ENCODE measurements at places on chromosomes 1 and 21.

DNA sequence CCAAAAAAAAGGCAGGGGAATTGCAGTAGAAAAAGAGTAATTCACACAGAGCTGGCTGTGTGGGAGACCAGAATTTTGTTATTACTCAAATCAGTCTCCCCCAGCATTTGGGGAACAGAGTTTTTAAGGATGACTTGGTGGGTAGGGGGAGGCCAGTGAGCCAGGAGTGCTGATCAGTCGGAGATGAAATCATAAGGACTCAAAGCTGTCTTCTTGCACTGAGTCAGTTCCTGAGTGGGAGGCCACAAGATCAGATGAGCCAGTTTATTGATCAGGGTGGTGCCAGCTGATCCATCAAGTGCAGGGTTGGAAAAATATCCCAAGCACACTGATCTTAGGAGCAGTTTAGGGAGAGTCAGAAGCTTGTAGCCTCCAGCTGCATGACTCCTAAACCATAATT, 23.7 kb upstream of the EDARADD start:
- no peak for DNase-seq

DNA sequence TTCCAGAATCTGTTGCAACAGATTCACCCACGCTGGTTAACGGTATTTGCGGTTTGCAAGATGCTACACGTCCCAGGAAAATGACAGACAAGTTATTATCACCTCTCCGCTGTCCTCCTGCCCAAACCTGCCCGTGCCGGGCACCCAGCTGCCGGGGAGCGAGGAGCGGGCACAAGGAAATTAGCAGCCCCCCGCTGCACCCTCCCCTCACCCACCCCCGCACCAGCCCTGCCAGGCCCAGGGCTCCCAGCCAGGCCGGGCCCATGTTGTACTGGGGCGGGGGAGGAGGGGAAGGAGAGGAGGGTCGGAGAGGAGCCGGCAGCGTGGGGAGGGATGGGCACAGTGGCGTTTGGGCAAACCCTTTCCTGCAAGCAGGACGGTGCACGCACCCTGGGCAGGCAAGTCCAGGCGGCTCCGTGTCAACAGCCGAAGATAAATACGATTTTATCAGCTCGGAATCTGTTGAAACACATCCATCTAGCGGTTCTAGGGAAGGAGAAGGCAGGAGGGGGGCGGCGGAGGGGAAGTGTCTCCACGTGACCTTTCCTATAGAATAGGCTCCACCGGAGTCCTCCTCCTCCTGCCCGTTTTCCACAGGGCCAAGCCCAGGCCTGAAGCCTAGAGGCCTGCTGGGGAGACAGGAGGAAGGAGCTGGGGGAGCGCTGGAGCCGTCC, 35.1 kb upstream of the CCDC27 start:
- no peak for DNase-seq

DNA sequence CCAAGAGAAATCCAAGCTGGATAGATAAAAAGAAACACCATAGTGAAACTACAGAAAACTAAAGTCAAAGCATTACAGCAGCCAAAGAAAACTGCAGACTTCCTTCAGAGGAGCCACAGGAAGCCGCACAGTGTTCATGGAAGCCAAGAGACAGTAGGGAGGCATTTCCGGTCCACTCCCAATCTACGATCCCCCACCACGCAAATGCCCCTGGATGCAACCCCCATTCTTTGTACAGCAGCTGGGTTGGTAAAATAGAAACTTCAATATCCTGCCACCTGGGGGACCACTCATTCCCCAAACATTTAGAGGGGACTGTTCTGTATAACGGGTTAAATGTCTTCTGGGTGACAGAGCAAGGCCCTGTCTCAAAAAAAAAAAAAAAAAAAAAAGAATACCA, 43.9 kb upstream of the TSPEAR start:
- DNase-seq: no peak

DNA sequence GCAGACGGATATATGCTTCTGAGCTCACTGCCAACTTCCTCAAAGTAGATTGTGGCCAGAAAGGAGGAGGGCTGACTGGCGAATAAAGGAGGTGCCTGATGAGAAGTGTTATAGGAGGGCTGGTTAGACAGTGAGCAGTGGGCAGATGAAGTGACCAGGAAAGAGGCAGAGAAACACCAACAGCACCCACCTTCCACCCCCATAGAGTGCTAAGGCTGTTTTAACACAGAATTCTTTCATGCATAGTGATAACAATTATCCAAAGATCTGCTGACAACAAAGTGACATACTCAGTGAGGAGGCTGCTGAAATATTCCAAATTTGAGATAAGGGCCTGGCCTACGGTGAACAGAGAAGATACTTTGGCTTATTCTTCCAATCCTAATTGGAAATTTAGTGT, 21.2 kb upstream of the MTR start:
- no peak for DNase-seq

GRCh38 chr1:78678324-78678723, 28.7 kb downstream of the IFI44 start:
- no peak for DNase-seq

DNA sequence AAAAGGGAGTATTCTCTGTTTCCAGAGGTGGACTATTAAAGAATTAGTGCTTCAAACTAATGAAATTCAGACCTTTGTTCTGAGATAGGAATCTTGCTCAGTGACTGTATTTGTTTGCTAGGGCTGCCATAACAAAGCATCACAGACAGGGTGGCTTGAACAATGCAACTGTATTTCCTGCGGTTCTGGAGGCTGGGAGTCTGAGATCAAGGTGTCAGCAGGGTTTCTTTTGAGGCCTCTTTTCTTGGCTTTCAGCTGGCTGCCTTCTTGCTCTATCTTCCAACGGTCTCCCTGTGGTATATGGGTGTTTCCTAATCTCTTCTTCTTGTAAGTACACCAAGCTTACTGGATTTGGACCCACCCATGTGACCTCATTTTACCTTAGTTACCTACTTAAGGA, 264.6 kb upstream of the PROX1 start:
- DNase-seq: no peak

DNA sequence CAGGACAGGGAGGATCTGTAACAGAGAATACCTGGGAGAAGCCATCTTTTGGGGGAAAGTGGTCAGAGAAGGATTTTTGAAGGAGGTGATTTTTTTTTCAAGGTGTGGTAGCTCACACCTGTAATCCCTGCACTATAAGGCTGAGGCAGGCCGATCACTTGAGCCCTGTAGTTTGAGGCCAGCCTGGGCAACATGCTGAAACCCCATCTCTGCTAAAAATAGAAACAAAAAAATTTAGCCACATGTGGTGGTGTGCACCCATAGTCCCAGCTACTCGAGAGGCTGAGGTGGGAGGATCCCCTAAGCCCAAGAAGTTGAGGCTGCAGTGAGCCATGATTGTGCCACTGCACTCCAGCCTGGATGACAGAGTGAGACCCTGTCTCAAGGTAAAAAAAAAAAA, 67.4 kb upstream of the ARTN start:
- DNase-seq: no peak

- no peak for DNase-seq
Measured at GRCh38 chr1:230636575-230637148, 5.6 kb upstream of the COG2 start.

DNA sequence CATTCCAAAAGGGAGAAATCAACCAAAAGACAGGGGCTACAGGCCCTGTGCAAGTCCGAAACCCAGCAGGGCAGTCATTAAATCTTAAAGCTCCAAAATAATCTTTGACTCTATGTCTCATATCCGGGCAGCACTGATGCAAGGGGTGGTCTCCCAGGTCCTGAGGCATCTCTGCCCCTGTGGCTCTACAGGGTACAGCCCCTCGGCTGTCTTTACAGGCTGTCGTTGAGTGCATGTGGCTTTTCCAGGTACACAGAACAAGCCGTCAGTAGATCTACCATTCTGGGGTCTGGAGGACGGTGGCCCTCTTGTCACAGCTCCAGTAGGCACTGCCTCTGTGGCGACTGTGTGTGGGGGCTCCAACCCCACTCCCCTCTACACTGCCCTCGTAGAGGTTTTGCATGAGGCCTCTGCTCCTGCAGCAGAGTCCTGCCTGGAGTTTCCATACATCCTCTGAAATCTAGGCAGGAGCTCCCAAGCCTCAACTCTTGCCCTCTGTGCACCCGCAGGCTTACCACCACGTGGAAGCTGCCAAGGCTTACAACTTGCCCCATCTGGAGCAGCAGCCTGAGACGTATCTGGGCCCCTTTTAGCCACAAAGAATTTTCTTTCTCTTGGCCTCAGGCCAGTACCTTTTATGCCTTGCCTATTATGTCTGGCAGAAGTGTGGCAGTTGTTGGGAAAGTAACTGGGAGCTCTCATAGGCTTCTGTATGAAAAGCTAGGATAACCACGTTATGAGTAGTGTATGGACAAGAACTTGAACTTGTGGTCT, 52.5 kb downstream of the POU2F1 start:
- DNase-seq: no peak

DNA sequence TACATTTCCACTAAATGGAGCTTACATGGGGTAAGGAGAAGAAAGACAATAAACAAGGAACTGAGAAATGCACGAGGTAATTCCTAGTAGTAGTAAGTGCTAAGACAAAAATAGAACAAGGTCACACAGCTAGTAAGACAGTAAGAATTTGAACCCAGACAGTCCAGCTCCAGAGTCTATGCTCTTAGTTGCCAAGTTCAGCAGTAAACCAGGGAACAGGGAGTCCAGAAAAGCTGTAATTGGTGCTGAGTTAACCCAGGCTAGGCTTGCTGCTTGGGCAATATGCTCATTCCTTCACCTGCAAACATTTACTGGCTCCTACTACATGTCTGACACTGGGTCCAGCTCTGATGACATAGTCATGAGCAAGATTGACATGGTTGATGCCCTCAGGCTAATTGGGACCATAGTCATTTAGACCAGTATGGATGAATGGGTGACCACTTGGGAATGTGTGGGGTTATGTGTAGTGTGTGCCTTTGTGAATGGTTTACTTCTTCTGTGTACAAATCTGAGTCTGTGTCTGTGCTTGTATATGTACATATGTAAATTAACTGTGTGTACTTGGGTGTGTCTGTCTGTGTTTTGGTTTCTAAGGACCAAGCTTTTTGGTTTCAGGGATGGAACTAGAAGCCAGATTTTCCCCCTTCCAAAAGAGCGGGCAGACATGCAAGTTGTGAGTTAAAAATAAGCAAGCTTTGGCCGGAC, 2.0 kb downstream of the GPX7 start:
- no peak for DNase-seq

GRCh38 chr1:162137179-162137960, 67.9 kb downstream of the NOS1AP start:
- DNase-seq: no peak

GRCh38 chr1:152162792-152163463, 3.9 kb upstream of the RPTN start:
- DNase-seq: no peak

DNA sequence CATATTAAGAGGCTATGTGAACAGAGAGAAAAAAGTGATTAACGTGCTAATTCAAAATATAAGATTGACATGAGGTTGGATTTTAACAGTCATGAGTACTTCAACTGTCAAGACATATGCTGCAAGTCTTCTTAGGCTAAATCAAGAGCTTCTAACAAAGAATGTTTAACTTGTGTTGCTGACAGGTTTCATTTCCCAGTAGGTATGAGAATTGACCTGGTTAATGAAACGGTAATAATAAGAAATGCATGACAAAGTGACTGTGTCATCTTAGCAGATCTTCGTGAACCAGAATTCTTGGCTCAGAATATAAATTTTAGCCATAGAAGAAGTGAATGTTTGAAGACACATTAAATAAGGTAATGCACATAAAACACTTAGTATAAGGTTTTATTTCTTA, 132.6 kb upstream of the PTGFR start:
- DNase-seq: no peak

GRCh38 chr21:38756746-38757145, 49.0 kb upstream of the ETS2 start:
- no peak for DNase-seq

DNA sequence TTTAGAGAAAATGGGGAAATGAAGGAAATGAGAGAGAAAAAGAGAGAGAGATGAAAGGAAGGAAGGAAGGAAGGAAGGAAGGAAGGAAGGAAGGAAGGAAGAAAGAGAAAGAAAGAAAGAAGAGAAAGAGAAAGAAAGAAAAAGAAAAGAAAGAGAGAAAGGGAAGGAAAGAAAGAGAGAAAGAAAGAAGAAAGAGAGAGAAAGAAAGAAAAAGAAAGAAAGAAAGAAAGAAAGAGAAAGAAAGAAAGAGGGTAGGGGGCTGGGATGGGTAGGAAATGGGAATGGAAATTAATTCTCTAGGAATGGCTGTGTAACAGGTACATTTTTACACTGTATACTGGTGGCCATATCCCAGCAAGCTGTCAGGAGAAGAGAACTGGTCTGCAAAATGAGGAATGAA, 4.3 kb upstream of the SH2D1B start:
- no peak for DNase-seq

DNA sequence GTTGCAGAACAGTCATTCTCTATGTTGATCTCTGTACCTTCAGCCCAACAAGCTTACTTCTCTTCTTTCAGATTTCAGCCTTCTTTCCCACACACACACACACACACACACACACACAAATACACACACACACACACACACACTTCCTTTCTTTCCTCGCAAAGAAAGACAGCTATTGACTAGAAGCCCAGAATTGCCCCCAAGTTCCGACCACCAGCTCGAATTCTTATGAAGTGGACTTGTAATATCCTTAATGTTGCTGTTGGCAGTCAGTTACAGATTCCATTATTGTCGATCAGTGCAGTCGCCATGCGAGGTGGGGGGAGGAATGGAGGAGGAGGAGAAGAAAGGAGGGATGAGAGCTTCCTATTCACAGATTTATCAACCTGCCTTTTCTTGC, 125.5 kb downstream of the CLEC20A start:
- DNase-seq: no peak

GRCh38 chr1:12491656-12492055, 126.4 kb downstream of the DHRS3 start:
- no peak for DNase-seq

DNA sequence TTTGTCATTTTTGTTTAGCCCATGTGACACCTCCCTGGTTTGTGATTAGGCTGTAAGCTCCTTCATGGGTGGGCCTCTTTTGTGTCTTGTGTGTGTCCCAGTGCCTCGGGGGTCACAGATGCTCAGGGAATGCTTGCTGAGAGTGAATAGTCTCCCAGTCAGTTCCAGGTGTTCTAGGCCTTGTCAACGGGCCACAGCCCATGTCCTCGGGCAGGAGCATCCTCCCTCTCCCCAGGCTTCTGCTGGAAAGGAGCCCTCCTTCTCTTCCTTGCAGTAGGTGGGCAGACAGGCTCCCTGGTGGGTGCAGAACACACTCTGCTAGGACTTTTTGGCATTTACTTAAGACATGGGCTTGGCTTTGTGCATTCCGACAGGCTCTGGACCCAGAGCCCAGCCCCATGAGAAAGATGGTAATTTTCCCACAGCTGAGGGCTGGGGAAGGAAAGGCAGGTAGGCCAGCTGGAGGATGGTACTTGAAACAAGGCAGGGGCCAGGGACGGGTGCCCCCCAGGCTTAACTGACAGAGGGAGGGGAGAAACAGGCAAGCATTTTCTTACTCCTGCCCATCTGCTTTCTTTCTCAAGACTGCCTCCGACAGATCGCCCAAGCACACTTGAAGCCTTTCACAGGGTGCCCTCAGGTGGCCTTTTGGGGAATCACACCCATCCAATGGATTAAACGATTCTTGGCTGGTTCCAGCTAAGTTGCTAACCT, 7.1 kb upstream of the CPLANE2 start:
- DNase-seq: peak; percentile 79

GRCh38 chr1:216766633-216767327, 43.6 kb upstream of the ESRRG start:
- no peak for DNase-seq

- DNase-seq: no peak
Measured at GRCh38 chr21:21156957-21157356, 158.7 kb downstream of the NCAM2 start.
